ENCODE measurements at places on chromosomes 2 and 18. TPM values are rescaled to one million over a fixed set of nuclear protein-coding genes. Genes with fewer than 3 reads are reported as not detected.

DNA sequence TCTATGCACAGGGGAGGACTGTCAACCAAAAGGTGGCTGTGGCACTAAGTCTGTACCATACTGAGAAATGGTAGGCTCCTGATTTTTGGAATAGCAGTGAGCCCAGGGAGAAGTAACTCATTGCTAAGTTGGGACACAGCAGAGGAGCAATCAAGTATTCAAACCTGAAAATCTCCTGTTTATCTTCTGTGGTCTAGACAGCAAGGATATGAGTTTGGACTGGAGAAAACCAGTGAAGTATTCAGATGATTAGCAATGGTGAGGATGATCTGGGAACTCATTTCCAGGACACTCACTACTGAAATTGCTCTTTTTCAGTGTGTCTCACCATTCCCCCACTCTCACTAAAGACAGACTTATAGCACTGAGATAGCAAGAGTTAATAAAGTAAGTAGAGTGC is 112.0 kb downstream of the GULP1 start:
- H3K27me3 ChIP-seq: no peaks in the 10 kb centered on the region
- H3K27ac ChIP-seq: no peak overlapping the region
- no peak overlapping the region for H3K4me3 ChIP-seq
- peak; percentile 19 for DNase-seq
- peaks cover 9% of the 10 kb centered on the region for H3K4me1 ChIP-seq
- H3K36me3 ChIP-seq: no peaks in the 10 kb centered on the region

DNA sequence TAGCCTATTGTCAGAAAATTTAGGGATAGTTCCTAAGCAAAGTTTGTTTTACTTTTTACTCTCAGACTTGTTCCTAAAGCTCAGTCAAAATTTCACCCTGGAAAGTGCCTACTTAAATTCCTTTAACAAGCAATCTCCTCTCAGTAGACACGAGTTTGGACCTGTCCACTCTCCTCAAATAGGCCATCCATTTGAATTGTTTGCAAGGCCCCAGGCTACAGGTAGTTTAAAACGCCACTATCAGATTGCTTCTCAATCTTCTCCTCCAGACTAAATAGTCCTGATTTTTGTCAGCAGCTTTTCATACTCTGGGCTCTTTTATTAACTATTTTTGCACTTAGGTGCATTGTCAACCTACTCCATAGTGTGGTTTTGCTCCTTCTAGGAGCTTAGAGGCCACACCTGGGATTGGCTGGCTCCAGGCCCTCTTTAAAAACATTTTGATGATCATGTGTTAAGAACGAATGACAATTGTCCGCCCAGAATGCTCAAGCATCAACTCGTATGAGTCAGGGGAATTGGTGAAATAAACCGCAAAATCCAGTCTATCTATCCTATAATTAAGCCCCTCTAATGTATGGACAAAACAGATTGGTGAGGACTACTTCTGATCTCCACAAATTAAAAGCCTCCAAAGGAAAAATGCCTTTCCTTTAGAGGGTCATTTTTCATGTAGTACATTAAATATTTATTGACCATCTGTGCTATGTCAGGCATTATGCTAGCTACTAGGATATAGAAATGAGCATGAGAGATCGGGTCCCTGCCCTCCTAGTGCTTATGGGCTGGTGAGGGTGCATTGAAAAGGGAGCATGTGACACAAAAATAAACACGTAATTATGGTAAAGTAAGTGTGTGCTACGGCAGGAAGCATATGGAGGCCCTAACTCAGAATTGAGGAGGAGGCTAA is 333.8 kb upstream of the TNP1 start:
- H3K27me3 ChIP-seq: no peaks in the 10 kb centered on the region
- H3K4me1 ChIP-seq: no peaks in the 10 kb centered on the region
- DNase-seq: no peak

DNA sequence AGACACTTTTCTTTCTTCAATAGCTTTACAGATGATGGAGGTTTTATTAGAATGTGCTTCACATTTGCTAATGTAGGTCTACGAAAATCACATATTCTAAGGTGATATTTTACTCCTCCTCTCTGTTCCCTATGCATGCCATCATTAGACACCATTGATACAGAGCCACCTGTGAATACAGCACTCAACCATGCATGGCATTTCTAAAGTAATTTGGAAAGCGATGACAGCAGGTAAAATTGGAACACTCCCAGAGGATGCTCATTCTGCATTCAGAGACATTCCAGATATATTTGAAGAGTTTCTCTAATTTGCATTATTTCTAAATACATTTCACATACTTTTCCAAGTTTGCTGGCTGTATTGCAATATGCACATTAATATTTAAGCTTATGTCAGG is 65.3 kb upstream of the RIT2 start:
- H3K4me1 ChIP-seq: no peaks in the 10 kb centered on the region
- no peak overlapping the region for H3K27ac ChIP-seq
- no peak overlapping the region for H3K4me3 ChIP-seq
- no peaks in the 10 kb centered on the region for H3K27me3 ChIP-seq
- DNase-seq: no peak

GRCh38 chr18:62030091-62030985 is 137.5 kb upstream of the RNF152 start:
- no peak for DNase-seq
- H3K4me3 ChIP-seq: no peak overlapping the region
- peaks cover 4% of the 10 kb centered on the region for H3K4me1 ChIP-seq
- no peaks in the 10 kb centered on the region for H3K36me3 ChIP-seq
- no peaks in the 10 kb centered on the region for H3K27me3 ChIP-seq
- no peak overlapping the region for H3K27ac ChIP-seq

GRCh38 chr2:203394519-203395227 is 66.5 kb downstream of the ABI2 start:
- H3K27ac ChIP-seq: no peak overlapping the region
- no peak for DNase-seq
- H3K4me3 ChIP-seq: no peak overlapping the region

GRCh38 chr2:159933727-159934049 is 128.7 kb downstream of the PLA2R1 start:
- H3K4me3 ChIP-seq: no peak overlapping the region
- H3K4me1 ChIP-seq: no peaks in the 10 kb centered on the region
- no peaks in the 10 kb centered on the region for H3K36me3 ChIP-seq
- no peak for DNase-seq
- no peaks in the 10 kb centered on the region for H3K27me3 ChIP-seq

DNA sequence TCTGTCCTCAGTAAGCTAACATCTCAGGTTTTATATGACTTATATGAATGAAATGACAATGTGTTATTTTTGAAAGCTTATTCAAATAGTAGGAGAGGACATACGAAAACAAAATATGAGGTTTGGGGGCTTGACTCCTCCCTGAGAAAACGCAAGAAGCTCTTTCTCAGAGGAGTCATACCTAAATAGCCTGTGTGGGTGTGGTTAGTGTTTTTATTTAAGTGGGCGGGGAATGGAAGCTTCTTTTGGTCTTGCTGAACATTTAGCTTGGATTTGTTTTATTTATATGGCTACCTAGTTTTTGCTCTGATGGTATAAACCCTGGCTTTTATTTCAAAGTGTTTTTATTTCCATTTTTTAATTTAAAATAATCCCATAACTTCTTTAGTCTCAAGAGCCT is 72.1 kb upstream of the DSG1 start:
- no peaks in the 10 kb centered on the region for H3K27me3 ChIP-seq
- DNase-seq: peak; percentile 14
- no peak overlapping the region for H3K4me3 ChIP-seq
- no peak overlapping the region for H3K27ac ChIP-seq
- H3K36me3 ChIP-seq: no peaks in the 10 kb centered on the region

GRCh38 chr2:112175958-112176573 is 37.9 kb downstream of the FBLN7 start:
- no peak overlapping the region for H3K4me3 ChIP-seq
- H3K36me3 ChIP-seq: no peaks in the 10 kb centered on the region
- DNase-seq: no peak
- H3K27me3 ChIP-seq: no peaks in the 10 kb centered on the region
- H3K27ac ChIP-seq: no peak overlapping the region

GRCh38 chr2:124921191-124921590 is 896.1 kb downstream of the CNTNAP5 start:
- no peak overlapping the region for H3K27ac ChIP-seq
- no peak overlapping the region for H3K4me3 ChIP-seq
- no peak for DNase-seq
- H3K27me3 ChIP-seq: no peaks in the 10 kb centered on the region

GRCh38 chr2:65121-65520 is 18.8 kb upstream of the FAM110C start:
- DNase-seq: no peak
- no peak overlapping the region for H3K27ac ChIP-seq
- H3K4me1 ChIP-seq: no peaks in the 10 kb centered on the region

- no peak for DNase-seq
- peaks cover 17% of the 10 kb centered on the region for H3K27me3 ChIP-seq
- no peaks in the 10 kb centered on the region for H3K36me3 ChIP-seq
- H3K27ac ChIP-seq: no peak overlapping the region
- no peaks in the 10 kb centered on the region for H3K4me1 ChIP-seq
Measured at GRCh38 chr2:64338910-64339500, 115.0 kb upstream of the LGALSL start.

DNA sequence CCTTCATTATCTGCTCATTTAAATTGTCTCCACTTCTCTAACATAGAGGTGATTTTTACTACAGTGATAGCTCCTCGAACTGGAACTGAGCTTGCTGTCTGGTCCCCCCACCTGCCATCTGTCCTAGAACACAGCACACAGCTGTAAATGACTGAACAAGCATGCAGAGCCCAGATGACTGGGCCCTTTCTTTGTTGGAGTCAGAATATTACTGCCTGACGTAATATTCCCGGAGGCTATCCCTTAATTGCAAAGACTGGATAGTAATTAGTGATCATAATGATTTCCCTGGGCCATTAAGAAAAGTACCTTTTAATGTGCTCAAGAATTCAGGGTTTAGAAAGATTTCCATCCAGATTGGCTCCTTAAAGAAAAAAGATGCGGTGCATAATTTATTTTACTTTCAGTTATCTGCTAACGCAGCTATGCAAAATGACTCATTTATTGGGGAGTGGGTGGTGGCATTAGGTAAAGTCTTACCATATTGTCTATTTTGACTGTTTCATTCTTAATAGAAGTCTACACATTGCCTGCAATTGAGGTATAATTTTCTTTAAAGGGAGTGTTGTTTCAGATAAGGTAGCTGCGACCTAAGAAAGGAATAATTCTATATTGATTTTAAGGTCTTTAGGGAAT is 84.4 kb downstream of the MAP4K4 start:
- H3K4me3 ChIP-seq: no peak overlapping the region
- peaks cover 11% of the 10 kb centered on the region for H3K4me1 ChIP-seq
- H3K27ac ChIP-seq: no peak overlapping the region
- peaks cover 8% of the 10 kb centered on the region for H3K36me3 ChIP-seq

DNA sequence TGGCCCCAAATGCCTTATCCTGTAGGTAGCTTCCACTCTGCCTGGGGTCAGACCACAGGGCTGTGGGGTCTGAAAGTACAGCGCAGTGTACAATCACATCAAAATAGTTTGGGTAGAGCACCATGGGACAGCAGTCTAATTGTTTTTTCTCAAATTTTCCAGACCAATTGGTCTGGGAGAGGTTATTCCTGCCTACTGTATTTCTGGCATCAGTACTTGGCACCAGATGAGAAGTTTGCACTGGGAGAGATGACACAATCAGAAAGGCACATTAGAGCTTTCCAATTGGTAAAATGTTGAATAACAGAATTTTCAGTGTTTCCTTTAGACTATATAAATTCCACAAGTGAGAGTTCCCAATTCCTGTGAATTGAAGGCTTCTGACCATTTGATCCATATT is 30.9 kb upstream of the LRRTM1 start:
- no peaks in the 10 kb centered on the region for H3K4me1 ChIP-seq
- H3K27ac ChIP-seq: no peak overlapping the region
- no peak for DNase-seq

GRCh38 chr18:61953641-61954040 is 60.8 kb upstream of the RNF152 start:
- DNase-seq: no peak
- H3K27ac ChIP-seq: no peak overlapping the region
- peaks cover 32% of the 10 kb centered on the region for H3K4me1 ChIP-seq

GRCh38 chr2:58609326-58609725 is 368.2 kb upstream of the FANCL start:
- no peak overlapping the region for H3K27ac ChIP-seq
- no peak overlapping the region for H3K4me3 ChIP-seq
- no peaks in the 10 kb centered on the region for H3K36me3 ChIP-seq
- no peaks in the 10 kb centered on the region for H3K27me3 ChIP-seq
- no peak for DNase-seq
- no peaks in the 10 kb centered on the region for H3K4me1 ChIP-seq

DNA sequence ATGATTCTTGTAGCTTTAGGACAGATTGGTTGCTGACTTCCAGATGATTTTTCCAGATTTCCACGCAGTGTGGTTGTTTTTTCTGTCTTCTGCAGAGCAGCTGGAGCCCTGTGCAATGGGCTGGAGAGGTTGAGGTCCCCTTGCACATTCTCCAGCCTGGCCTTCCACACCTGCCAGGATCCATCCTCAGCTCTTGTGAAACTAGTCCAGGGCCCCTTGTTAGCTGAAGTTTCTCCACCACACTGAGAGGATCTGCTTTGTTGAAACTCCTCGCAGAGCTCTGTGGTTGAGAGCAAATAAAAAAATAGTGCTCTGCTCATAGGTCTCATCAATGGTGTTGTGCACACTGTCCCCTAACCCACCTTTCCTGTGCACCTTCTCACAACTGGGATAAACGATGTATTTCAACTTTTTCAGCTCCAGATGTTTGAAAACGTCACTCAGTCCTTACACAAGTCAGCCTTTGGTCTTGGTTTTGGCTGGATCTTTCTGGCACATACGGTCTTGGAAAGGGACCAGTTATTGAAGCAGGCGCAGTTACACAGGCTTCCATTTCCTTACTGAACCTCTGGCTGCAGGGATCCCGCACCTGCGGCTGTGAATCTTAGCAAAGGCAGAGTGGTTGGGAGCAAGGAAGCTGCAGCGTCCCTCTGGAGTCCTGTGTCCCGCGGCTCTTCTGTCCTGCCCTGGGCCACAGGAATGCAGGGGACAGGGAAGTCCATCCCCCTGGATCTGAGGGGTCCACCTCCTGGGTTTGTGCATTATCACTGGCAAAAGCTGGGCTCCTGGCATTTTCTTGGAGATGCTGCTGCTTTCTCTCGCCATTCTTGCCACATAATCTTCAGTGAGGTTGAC is 272.0 kb upstream of the DSEL start:
- H3K4me3 ChIP-seq: no peak overlapping the region
- no peak for DNase-seq
- no peaks in the 10 kb centered on the region for H3K27me3 ChIP-seq
- H3K27ac ChIP-seq: no peak overlapping the region
- no peaks in the 10 kb centered on the region for H3K36me3 ChIP-seq
- peaks cover 6% of the 10 kb centered on the region for H3K4me1 ChIP-seq

SCN9A gene
- total RNA-seq: 1.8 TPM

ZNF514 gene
- 14.5 TPM for total RNA-seq

TYMS gene
- 5.3 TPM for total RNA-seq

MC4R gene
- not detected for total RNA-seq

ACADL gene
- total RNA-seq: not detected

MZT2B gene
- total RNA-seq: 128 TPM

GCFC2 gene
- total RNA-seq: 19.5 TPM

CD8B2 gene
- total RNA-seq: not detected

GREB1 gene
- total RNA-seq: 1.1 TPM

TBR1 gene
- not detected for total RNA-seq

NLRC4 gene
- not detected for total RNA-seq

PPIL3 gene
- 45.2 TPM for total RNA-seq

USP34 gene
- total RNA-seq: 152 TPM

KCNJ3 gene
- total RNA-seq: not detected
